Caudate nucleus (tissue), 63 donors: ENCODE measurements at places on chromosomes 16 and 17.

DNA sequence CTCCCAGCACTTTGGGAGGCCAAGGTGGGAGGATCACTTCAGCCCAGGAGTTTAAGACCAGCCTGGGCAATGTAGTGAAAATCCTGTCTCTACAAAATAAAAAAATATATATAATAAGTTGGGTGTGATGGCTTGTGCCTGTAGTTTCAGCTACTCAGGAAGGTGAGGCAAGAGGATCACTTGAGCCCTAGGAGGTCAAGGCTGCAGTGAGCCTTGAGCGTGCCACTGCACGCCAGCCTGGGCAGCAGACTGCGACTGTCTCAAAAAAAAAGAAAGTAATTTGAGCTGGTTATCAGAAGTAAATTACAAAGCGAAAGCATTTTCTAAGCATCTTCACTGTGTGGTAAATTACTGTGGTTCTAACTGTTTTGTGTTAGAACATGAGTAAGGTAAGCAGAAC is 66.2 kb downstream of the NQO1 start:
- no peak for DNase-seq

DNA sequence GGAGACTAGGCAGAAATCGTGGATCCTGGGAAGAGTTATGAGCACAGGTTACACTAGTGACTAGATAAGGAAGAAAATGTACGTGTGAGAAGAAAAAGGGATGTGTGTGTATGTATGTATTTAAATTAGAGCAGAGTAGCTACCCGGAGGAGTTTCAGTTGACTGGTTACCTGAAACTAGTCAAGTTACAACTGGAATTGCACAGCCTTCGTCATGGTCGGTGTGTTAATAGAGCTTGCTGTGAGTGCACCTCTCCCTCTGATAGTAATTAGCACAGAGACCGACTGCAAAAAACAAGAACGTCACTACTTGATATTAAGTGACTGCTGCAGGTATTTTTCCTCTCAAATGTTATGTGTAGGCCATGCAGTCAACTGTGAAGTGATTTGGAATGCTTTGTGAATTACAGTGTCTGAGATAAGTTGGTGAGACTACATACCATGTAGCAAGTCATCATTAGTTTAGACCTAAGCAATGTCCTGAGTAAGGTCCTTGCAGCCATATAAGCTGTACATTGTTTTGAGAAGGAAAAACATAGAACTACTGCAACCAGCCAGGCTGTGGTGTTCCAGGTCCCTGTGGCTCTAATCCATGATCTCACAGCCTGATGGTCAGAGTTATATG is 95.7 kb downstream of the WNT3 start:
- no peak for DNase-seq

- DNase-seq: no peak
Observed at GRCh38 chr17:32525122-32525521, 38.3 kb downstream of the CDK5R1 start.

DNA sequence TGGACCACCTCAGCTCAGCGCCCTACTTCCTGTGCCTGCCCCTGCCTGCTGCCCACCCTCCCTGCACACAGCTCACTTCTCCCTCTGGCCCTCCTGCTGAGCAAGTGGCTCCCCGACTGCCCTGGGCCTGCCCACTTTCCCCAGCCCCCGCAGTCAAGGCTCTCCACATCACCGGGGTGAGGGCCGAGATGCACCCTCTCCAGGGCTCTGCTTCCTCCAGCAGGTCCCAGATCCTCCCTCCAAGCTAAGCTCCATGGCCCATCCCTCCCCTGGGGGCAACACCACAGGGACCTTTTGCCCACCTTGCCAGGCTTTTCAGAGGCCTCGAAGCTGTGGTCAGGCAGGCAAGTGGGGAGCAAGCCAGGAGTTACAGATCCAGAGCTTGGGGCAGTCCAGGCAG is 820.2 kb downstream of the KCNJ18 start:
- DNase-seq: no peak

DNA sequence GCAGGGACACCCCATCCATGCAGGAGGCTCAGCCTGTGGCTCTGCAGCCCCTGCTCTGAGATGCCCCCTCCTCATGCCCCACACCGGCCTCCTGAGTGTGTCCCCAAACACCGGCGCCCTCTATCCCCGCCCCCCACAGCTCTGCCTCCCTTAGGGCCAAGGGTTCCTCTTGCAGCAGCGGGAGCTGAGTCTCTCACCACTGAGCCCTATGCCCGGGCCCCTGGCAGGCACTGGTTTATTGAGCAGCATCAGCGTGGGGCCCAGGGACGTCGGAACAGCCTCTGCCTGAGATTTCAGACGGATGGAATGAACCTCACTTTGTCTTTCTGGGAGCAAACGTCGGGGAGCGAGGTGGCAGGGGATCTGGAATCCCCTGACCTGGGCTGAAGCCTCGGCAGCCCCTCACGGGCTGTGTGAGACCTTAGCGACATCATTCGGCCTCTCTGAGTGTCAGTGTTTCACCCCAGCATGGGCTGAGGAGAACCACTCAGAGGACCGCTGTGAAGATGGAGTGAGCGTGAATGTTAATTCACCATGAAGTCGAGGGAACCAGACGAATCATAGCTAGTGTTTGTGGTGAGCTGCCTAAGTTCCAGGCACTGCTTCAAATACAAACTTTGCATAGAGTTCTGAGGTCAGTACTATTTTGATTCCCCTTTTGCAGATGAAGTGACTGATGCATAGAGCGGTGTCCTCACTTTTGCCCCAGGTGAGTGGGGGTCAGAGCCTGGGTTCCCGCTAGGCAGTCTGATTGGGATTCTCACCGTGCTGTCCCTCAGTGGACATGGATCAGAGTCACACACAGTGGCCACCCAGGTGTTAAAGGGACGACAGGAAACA is 5.3 kb upstream of the C16orf74 start:
- no peak for DNase-seq

- no peak for DNase-seq
Observed at GRCh38 chr16:57358527-57359095, at the start of gene CCL22. TSS of gene CCL22 (plus strand) at chr16:57358783. CDS start at chr16:57358817, 34 bp downstream.

DNA sequence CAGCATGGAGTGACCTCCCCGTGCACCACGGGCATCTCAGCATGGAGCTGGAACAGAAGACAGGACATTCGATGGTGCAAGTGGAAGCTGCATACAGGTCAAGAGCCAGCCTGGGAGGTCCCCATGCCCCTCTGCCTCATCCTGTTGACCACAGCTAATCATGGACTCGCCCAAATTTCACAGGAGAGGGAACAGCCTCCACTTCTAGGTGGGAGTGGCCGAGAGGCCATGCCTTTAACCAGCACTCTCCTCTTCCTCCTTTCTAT is 3.8 kb upstream of the SLC47A2 start:
- DNase-seq: no peak

DNA sequence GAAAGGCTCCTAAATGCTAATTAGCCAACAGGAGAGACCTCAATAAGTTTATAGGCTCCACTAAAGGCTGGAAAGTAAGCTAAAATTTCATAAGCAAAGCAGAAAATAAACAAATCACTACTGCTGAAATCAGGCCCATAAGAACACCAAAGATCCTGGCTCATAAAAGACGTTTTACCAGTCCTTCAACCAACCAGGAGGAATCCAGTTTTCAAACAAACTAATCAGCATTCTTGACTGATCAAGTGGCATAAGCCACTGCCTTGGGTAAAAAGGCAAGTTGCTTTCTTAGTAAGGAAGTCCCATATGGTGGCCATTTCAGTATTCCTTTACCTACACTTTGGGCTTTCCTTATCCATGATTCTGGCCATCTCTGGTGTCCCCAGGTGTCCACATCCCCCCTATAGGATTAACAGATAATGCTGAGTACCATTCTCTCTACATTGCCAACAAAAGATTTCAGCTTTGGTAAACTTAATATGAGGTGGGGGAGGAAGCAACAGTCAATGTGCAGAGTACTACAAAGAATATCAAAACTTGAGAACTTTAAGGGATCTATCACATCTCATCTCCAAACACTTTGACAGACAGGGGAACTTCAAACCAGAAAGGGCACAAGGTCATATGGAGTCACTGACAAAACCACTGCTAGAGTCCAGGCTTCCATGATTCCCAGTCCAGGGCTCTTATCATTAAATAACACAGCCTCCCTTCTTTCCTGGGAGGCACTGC is 1.3 kb downstream of the TOM1L2 start:
- DNase-seq: no peak

- DNase-seq: peak; percentile 88
Observed at GRCh38 chr17:8186787-8187516, 3.0 kb downstream of the BORCS6 start.

GRCh38 chr16:72214821-72215220 is 42.9 kb upstream of the PMFBP1 start:
- DNase-seq: no peak

DNA sequence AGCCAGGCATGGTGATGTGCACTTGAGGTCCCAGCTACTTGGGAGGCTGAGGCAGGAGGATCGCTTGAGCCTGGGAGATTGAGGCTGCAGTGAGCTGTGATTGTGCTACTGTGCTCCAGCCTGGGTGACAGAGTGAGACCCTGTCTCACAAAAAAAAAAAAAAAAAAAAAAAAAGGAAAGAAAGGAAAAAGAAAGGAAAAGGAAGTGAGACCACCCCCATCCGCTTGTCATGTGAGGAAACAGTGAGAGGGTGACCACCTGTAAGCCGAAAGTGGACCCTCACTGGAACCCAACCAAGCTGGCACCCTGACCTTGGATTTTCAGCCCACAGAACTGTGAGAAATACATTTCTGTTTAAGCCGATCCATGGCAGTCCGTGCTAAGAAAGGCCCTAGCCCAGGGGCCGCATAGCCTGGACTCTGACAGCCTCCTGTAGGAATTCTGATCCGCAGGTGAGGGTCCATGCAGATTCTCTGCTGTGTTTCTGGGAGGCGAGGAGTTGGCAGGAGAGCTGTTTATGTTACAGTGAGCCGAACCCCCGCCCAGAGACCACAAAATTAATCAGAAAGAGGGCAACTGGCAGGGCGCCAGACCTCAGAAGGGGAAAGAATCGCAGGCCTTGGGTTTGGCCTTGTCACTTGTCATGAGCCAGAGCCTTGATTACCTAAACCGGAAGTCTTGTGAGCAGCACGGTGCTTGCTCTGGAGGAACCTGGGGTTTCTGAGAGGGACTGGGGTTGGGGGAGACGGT is 945 bp downstream of the SGSH start:
- DNase-seq: no peak

- no peak for DNase-seq
Observed at GRCh38 chr16:4695473-4696171, 2.3 kb downstream of the NUDT16L1 start.

GRCh38 chr17:67032382-67032781 is 12.0 kb upstream of the CACNG1 start:
- DNase-seq: no peak

DNA sequence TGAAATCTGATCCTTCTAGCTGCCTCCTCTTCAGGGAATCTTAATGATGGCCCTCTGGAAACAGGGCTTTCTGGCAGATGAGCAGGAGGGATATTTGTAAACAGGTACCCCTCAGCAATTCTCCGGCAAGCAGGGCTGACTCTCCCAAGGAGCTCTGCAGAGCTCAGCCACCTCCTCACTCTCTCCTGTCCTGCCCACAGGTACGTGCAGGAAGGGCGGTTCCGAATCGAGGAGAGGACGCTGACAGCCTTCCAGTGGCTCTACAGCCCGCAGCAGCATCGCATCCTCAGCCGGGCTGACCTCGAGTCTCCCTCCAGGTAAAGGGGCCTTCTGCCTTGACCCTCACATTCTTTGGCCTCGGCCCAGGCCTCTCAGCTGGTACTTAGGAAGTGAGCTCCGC is 20.7 kb upstream of the CCDC92B start:
- DNase-seq: no peak

DNA sequence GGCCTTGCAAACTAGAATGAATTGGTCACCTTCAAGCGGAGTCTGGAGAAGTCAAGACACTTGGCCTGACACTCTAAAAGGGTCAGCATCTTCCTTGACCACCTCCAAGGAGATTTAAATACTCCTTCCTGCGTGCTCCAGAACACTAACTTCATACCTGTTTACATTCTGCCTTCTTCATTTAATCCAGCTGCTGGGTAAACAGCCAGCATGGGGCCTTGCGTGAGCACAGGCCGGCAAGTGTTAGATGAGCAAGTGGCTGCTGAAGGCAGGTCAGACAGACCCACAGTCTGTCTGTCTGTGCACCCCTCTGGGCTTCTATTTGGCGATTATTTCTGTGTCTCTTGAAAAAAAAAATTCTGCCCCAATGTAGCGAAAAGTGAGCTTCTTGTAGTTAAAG is 153.8 kb downstream of the MSI2 start:
- no peak for DNase-seq

DNA sequence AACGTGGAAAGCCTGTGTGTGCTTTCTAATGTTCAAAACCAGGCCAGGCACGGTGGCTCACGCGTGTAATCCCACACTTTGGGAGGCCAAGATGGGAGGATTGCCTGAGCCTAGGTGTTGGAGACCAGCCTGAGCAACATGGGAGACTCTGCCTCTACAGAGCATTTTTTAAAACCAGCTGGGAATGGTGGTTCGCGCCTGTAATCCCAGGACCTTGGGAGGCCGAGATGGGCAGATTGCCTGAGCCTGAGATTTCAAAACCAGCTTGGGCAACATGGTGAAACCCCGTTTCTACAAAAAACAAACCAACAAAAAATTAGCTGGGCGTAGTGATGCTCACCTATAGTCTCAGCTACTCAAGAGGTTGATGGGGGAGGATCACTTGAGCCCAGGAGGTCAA is 26.4 kb downstream of the RNF213 start:
- DNase-seq: no peak

DNA sequence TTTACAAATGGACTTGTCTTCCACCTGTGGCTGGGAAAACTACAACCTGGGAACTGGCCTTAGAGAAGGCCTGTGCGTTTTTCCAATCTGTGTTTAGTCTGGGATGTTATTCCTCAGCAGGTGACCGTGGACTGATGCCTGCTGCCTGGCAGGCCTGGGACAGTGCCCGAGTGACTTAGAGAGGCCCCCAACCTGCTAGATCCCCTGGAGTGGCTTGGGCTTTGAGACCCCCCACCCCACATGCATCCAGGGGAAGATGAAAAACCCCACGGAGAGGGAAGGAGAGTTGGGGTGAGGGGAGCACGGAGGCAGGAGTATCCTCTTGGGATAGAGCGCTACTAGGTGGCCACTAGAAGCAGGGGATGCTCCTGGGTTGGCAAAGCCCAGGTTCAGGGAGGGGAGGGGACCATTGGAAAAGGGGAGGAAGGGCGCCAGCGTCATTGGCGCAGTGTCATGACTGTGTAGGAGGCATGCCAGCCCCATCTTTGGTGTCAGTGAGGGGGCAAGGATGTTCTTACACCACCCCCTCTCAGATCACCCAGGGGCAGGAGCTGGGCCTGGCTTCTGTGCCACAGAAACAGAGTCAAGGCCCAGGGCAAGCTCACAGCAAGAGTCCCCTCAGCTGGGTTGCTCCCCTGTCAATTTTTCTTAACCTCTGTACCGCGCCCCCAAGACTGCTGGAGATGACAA is 54.1 kb downstream of the MEAK7 start:
- no peak for DNase-seq

DNA sequence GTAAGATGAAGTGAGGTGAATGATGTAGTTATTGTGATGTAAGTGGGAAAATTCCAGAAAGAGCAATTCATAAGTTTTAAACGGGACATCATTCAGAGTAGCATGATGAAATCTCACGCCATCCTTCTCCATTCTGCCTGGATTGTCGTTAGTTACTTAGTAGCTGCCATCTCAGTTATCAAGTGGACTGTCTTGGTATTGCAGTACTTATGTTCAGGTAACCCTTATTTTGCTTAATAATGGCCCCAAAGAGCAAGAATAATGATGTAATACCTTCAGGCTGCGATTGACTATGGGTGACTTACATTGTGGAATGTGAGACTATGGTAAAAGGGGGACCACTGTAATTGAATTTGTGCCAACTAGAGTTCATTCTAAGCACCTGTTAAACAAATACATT is 234.1 kb upstream of the TOM1L1 start:
- DNase-seq: no peak
